ENCODE measurements at places on chromosomes 2 and 18.
A peak's percentile ranks its signal among the peaks of the same experiment; 100 is the strongest.

- DNase-seq = peak; percentile 77
Observed at GRCh38 chr2:143451642-143452281, 322.5 kb downstream of the ARHGAP15 start.

DNA sequence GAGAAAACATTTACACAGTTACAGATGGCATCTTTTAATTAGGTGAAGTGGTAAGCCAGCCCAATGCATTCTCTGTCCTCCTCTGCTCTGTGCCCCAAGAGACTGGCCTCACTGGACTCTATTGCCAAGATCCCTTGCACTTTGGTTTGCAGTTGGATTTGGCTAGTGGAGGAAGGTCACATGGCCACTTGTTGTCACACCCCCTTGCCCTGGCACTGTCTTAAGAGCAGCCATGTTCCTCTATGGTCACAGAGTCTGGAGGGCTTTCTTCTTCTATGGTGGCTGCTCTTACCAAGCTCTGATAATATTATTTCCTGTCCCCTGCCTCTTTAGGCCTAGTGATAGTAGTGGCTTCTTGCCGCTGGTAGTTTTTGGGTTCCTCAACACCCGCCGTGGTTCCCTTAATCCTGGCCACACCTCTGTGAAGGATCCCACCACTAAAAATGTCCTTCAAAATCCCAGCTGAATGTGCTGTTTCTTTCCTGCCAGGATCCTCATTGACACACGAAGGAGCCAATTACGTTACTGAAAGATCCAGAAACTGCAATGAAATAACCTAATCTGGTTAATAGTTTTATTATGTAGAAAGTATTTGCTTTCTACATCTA lies 111.1 kb downstream of the CDC42EP3 start:
- DNase-seq = no peak

- peak; percentile 92 for DNase-seq
Observed at GRCh38 chr2:201151127-201151981, 31.6 kb upstream of the CASP10 start.

DNA sequence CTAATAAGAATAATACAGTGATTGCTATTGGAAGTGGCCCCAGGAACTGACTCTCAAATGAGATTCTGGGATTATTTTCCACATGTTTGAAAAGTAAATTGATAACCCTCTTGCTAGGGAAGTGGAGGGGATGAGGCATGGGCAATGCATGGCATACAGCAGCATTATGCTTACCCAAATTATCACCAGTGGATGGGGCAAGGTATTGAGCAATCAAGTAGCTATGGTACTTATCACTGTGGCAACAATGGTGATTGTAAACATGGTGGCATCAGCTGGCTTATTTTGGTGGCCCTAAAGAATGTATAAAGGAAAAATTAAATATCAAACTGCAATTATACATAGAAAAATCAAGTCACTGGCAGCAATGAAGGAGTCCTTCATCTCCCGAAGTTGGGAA lies 155.1 kb downstream of the FIGN start:
- no peak for DNase-seq

- DNase-seq = no peak
Observed at GRCh38 chr18:77677536-77677935, 427.9 kb downstream of the GALR1 start.

DNA sequence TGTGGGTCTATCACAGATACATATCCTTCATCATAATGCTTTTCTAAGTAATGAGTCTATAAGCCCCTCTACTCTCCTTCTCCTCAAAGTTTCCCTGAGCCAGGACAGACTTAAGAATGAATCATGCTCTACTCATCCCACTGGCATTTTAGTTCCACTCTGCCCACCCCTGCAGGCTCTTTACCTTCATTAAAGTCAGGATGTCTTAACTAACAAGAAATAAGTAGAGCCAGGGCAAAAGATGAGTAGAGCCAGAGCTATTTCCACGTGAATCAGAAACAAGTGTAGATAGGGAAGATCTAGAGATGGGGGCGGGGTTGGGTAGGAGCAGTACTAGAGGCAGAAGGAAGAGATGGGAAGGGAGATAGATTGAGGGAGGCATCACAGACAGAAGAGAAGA lies 790.5 kb downstream of the RNF144A start:
- peak; percentile 83 for DNase-seq

DNA sequence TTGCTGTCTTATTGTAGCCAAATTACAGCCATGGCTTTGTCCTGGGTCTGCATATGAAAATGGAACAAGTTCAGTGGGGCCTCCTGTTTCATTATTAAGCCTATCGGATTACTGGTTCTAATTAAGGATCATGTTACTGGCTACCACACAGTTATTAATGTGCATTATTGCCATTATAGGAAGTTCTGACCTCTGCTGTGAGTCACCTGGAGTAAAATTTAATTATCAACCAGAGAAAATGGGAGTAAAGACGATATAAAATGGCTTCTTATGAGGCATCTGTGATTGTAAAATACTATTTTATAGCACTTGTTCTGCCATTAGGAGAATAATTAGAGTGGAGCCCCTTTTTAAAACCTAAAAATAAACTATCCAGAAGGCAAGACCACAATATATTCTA lies 143.3 kb upstream of the ITGB6 start:
- DNase-seq = no peak

- DNase-seq = no peak
Observed at GRCh38 chr2:218329826-218330593, 26.6 kb upstream of the CATIP start.

DNA sequence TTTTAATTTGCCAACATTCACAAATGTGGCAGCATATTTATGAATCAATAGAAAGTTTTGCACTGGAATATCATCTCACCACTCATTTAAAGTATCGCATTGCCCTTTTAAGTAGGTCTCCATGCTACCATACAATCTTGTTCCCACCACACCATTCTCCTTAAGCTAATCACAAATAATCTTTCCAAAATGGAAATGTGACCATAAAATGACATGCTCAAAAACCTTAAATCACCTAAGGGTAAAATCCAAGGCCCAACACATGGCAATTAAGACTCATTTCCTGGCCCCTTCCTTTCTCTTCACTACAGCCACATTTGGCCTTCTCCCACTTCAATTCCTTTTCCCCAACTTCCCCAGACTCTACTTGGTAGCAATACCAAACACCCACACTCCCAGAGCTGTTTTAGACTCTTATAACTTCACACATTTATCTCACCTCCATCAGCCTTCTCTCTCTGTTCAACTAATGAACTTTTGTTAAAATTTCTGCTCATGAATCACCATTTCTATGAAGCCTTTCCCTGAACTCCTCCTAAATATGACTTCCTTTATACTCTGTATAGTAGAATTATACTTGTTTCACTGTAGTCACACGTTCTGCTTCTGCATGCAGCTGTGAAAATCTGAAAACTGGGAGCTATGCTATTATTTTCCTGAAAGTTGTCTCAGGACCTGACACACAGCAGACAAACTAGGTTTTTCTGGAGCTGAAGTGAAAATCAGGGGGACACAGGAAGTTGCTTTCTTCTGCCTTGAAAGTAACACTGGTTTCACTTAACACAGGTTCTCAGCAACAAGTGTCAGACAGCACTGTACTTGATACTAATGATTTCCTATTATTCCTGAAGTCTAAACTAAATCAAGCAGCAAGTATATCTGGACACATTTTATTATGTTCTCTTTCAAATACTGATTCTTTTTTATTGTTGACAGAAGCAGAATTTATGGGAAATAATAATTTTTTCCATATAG lies 303.9 kb downstream of the ZEB2 start:
- DNase-seq = no peak

DNA sequence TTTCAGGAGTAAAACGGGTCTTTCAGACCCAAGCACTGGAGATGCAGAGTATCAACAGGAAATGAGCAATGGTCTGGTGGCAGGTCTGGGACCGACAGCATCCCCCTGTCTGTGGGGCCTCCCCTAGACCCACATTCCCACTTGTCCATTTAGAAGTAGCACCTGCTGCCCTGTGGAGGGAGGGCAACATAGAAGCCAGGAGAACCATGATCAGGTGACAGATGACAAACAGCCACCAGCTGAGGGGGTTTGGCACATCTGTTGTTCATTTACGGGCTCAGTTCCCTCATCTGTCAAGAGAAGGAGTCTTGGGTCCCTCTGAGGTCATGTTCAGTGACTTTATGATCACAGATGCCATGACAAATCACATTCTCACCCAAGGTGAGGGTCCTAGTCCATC lies 77.9 kb upstream of the SLC66A3 start:
- DNase-seq = no peak

DNA sequence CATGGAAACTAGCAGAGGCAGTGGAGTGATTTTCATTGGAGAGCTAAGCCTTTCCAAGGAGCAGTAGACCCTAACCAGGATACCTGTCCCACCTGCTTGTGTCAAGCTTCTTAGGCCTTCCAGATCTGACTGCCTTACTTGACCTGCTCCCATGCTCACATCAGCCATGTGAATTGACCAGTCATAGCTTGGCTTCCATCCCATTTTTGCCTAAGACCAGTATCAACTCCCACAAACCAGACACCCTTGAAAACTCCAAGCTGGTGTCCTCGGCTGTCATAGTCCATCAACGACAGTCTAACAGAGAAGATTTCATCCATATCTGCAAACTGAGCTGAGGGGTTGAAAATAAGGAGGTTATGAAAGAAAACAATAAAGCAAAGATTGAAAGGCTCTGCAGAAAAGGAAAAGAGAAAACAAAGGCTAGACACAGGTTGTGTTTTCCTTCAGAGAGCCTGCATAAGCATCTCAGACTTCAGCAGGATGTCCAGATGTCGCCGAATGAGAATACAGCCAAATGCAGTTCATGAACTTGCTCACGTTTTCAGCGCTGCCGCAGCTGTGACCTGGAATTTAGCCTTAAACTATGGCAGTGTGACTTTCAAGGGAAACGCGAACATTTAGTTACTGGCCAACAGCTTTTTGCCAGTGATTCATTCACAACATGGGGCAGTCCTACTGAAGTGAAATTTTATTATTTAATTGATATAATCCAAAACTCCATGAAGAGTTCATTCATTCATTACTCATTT lies 868.1 kb upstream of the ID2 start:
- DNase-seq = no peak

DNA sequence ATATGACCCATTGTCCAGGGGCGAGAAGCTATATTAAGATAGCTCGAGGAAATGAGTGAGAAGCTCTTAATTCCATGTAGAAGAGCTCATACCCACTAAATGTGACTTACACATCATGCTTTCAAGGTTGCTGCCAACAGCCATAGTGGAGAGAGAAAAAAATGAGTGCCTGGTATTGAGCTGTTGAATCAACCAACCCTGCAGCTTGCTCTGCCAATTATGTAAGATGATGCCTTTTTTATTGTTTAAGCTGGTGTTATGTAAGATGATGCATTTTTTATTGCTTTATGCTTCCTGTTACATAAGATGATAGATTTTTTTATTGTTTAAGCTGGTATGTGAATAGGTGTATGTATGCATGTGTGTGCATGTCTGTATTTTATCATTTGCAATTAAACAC lies 228.2 kb downstream of the CCDC178 start:
- no peak for DNase-seq

DNA sequence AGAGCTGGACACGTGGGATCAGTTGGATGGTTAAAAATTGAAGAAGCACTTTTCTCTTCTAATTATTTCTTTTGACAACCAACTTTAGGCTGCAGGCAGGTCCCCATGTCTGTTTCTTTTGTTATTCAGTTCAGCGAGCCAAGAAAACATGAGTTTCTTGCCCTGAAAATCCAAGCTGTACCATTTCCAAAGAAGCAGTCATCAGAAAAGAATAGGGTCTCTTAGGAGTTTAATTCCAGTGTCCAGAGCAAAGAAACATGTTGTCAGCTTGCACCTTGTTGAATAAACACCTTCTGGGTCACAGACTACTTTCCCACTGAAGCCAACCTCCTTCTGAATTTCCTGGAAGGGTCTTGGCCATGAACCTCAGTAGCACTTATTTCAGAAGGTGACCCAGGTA lies 170.5 kb upstream of the COPS8 start:
- no peak for DNase-seq

GRCh38 chr2:19900931-19901441 lies 797 bp downstream of the TTC32 start:
- peak; percentile 6 for DNase-seq

DNA sequence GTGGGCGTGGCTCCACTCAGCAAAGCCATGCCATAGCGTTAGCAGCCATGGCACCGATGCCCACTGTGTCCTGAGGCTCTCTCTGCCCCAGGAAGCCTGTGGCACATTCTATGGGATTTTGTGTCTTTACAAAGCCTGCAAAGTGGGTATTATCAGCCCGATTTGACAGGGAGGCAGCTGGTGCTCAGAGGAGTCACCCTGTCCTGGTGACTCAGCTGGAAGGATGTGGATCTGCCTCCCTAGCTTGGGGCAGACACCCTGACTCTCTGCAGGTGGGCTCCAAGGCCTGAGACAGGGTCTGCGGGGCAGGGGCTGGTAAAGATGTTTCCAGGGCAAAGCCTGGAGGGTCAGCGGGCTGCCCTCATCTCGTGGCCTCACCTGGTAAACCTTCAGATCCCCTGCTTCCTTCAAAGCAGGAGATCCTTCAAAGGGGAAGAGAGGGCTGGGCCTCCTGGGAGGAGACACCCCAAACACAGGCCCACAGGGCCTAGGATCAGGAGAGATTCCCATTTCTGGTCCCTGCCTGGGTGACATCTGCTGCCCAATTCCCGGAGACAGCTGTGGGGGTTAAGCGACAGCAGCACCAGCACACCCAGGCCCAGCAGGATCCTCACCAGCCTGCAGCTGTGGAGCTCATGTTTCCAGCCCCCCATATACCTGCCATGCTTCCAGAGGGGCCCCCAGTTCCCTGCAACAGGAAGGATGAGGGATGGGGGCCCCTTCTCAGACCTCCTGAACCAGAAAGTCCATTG lies 3.0 kb upstream of the ASB1 start:
- DNase-seq = peak; percentile 59

GRCh38 chr18:30066288-30066687 lies 976.3 kb downstream of the DSC3 start:
- DNase-seq = no peak

GRCh38 chr18:13993730-13994129 lies 78.4 kb upstream of the MC2R start:
- DNase-seq = no peak

GRCh38 chr2:232744963-232745362 lies 31.4 kb downstream of the KCNJ13 start:
- no peak for DNase-seq

GRCh38 chr18:48022531-48023329 lies 92.3 kb upstream of the SMAD2 start:
- peak; percentile 45 for DNase-seq

DNA sequence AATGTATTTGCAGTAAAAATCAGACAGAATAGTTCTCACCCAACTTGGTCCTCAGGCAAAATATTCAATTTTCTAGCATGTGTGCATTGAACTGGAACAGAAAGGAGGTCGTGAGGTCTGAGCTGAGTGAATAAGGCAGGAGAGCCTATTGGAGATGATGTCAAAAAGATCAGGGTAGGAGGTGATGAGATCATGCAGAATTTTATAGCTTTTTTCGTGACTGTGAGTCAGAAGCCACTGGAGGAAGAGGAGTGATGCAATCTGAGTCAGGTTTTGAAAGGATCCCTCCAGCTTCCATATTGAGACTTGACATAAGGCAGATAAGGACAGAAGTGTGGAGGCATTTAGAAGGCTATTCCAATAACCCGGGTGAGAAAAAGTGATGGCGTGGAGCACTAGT lies 299.5 kb upstream of the SOX11 start:
- DNase-seq = peak; percentile 10

- no peak for DNase-seq
Observed at GRCh38 chr2:36559221-36559942, 38.6 kb downstream of the FEZ2 start.

Data from astrocyte (in vitro differentiated cells and primary cell).